ENCODE measurements at places on chromosomes 11 and 22. TPM values are rescaled to one million over a fixed set of nuclear protein-coding genes. Genes with fewer than 3 reads are reported as not detected.

The SAAL1 gene
- 27.8 TPM for total RNA-seq

The OR2AT4 gene
- 0.26 TPM for total RNA-seq

The APLNR gene
- 2.0 TPM for total RNA-seq

The TRIM48 gene
- total RNA-seq: not detected

The LRP5 gene
- 7.7 TPM for total RNA-seq

The FZD4 gene
- 3.2 TPM for total RNA-seq

The OR5L1 gene
- total RNA-seq: not detected

The SYT12 gene
- 8.1 TPM for total RNA-seq

The NRXN2 gene
- 0.83 TPM for total RNA-seq

The SLC1A2 gene
- 0.60 TPM for total RNA-seq

The NXPE4 gene
- total RNA-seq: not detected

The OR5D18 gene
- not detected for total RNA-seq

The CARD16 gene
- total RNA-seq: 1.7 TPM

The FXYD6 gene
- 122 TPM for total RNA-seq
